ENCODE measurements at places on chromosomes 6 and 20.
A peak's percentile ranks its signal among the peaks of the same experiment; 100 is the strongest.

GRCh38 chr20:11077226-11077625 lies 403.4 kb upstream of the JAG1 start:
- DNase-seq = no peak

DNA sequence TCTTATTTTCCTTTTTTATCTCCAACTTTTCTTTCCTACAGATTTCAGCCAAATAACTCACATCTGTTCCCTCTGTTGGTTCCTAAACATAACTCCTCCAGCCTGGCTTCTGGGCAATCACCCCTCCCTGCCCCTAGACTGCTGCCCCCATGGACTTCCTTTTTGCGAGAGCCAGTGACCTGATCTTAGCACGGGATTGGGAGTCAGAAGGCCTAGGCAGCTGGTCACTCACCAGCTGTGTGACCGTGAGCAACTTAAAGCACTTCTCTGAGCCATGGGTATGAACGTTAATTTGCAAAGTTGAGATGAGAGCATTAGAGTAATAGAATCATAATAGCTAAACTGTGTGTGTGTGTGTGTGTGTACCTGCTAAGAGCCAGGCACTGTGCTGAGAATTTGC lies 4.5 kb upstream of the MMP9 start:
- no peak for DNase-seq

DNA sequence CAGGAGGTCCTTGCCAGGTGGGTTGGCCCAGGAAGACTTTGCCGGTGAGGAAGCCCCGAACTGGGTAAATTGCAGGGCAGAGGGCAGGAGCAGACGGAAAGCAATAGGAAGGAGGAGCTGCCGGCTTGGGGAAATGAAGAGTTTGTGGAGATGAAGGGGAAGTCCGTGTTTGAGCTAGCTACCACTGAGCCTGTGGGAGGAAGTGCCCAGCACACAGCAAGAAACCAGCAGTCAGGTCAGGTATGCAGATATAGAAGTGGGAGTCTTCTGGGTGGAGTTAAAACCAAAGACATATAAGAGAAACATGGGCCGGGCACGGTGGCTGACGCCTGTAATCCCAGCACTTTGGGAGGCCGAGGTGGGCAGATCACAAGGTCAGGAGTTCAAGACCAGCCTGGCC lies 34.7 kb downstream of the CD24 start:
- DNase-seq = peak; percentile 67

DNA sequence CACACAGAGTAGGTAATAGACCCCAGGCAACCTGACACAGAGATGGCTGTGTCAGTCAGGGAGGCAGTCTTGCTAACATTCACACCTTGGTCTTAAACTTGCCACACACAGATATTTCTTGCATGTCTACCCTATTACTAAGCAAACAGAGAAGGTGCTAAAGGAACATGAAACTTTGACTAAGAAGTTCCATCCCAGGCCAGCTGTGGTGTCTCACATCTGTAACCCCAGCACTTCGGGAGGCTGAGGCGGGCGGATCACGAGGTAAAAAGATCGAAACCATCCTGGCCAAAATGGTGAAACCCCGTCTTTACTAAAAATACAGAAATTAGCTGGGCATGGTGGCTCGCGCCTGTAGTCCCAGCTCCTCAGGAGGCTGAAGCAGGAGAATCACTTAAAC lies 222.4 kb upstream of the JARID2 start:
- DNase-seq = no peak

DNA sequence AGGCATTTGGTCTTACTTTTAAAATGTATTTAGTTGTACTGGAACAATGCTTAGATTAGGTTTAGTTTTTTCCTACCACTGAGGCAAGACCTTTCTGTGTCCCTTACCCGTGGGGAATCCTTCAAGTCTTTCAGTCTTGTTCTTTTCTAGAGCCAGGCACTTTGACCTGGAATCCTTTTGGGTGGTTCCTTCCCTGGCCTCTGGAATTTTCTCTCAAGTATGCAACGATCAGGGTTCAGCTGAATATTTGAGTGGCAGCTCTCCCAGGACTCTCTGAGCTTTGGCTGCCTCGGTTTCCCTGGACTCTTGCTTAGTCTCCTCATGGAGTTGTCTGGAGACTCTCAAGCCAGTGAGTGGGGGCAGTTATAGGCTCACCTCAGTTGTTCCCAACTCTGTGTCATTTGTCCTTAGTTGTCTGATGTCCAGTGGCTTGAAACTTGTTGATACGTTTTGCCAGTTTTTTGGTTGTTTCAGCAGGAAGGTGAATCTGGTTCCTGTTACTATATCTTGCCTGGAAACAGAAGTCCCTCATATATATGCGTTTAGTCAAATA lies 118.1 kb downstream of the QKI start:
- no peak for DNase-seq

- DNase-seq = no peak
Observed at GRCh38 chr6:42212442-42212841, 5.2 kb downstream of the MRPS10 start.

- peak; percentile 94 for DNase-seq
Observed at GRCh38 chr6:110360676-110361075, 2.5 kb upstream of the METTL24 start.

GRCh38 chr6:143005816-143006215 lies 54.9 kb upstream of the AIG1 start:
- no peak for DNase-seq

GRCh38 chr20:53786445-53787267 lies 193.0 kb upstream of the ZNF217 start:
- DNase-seq = no peak

DNA sequence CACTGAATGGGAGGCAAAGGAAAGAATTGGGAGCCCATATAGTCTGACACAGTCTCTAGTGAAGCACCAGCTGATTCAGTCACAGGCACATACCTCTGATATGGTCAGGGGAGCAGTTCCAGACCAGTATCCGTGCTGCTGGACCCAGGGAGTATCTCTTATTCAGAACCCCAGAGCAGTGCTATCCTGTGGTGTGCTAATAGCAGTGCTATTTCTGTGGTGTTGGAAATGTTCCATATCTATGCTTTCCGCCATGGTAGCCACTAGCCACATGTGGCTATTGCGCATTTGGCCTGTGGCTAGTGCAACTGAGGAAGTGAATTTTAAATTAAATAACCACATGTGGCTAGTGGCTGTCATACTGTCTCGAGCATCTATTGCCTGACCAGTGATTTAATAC lies 11.0 kb downstream of the SCUBE3 start:
- no peak for DNase-seq

DNA sequence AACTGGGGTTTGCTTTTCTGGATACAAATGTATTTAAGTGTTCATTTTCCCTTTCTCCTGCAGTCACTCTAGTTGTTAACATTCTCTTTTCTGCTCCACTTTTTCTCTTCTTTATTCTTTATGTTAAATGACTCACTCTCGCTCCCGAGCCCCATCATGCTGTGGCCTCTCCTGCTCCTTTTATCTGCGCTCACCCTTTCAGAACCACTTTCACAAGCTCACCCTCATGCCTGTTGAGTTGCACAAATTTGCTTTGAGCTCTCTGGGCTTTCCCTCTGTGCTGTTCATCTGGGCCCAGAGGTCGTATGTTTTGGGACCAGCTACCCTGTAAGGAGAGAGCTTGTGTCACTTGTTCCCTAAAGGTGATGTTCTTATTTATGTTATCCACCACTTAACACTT lies 98.1 kb upstream of the ASCC3 start:
- no peak for DNase-seq

DNA sequence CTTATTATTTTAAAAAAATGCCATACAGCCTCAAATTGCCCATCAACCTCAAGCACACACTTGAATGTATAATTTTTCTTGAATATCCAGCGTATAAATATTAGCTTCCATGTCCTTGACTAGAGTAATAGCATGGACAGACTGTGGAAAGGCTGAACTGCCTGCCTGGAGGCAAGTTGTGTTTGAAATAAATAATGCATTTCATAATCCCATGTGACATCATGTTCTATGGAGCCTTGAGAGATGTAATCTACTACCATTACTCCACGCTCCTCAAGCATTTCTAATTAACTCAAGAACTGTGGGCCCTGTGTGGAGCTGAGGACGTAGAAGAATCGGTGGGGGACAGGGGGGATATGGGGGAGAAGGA lies 94.2 kb downstream of the CDS2 start:
- DNase-seq = no peak

- no peak for DNase-seq
Observed at GRCh38 chr6:75824160-75824559, 75.1 kb downstream of the MYO6 start.

- DNase-seq = no peak
Observed at GRCh38 chr6:2454180-2454579, 208.8 kb upstream of the GMDS start.

DNA sequence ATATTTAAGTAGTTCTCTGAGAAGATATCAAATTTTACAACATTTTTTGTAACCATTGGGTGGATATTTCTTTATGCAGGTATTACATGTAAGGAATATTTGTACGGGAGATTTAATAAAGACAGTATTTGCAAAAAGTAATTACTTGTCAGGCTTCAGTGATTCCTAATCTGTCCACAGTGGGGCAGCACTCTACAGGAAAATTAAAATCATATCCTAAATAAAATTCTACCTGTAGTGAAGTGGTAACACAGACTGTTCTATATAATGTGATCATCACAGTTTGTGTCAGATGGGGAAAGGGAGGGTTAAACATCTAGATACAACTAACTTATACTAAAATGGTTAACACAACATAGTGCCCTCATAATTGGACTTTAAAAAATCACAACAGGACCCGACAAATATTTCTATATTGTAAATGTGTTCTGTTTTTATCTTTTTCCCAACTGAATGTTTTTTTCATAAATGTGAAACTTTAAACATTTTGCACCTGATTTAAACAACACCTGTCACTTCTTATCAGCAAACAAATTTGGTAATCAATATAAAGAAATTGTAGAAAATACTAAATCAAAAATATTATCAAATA lies 145.6 kb upstream of the MANEA start:
- peak; percentile 40 for DNase-seq

DNA sequence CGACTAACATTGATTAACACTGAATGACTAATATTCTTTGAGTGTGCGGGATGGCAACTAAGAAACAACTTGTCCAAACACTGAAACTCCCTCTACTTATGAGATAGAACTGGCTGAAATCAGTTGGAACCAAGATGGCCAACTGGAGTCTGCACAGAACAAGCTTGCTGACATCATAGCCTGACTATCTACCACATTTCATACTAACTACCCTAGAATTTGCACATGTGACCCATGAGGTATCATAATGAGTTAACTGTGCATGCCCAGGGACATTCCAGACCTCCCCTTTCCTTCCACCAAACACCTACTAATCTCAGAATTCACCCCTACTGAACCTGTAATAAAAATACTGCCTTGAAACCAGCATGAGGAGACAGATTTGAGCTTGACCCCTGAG lies 43.2 kb downstream of the PHIP start:
- no peak for DNase-seq

- no peak for DNase-seq
Observed at GRCh38 chr6:72321788-72322187, 300.1 kb upstream of the KCNQ5 start.

- no peak for DNase-seq
Observed at GRCh38 chr20:57040924-57041323, 225.5 kb downstream of the BMP7 start.

GRCh38 chr20:46713957-46714834 lies 4.7 kb downstream of the SLC2A10 start:
- no peak for DNase-seq

DNA sequence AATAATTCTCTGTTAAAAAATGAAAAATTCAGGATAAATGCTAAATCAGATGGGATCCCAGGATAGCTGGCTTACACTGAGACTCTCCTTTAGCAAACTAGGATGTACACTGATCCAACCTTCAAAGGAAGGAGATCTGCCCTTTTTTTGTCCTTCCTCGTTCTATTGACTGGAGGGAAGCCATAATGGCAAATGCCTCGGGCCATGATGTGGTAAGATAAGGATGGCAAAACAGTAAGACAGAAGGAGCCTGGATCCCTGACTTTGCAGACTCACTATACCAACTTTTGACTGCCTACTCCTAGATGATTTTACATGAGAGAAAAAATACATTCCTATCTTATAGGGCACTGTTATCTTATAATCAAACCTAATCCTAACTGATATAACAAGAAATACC lies 156.9 kb upstream of the BEND3 start:
- DNase-seq = no peak

DNA sequence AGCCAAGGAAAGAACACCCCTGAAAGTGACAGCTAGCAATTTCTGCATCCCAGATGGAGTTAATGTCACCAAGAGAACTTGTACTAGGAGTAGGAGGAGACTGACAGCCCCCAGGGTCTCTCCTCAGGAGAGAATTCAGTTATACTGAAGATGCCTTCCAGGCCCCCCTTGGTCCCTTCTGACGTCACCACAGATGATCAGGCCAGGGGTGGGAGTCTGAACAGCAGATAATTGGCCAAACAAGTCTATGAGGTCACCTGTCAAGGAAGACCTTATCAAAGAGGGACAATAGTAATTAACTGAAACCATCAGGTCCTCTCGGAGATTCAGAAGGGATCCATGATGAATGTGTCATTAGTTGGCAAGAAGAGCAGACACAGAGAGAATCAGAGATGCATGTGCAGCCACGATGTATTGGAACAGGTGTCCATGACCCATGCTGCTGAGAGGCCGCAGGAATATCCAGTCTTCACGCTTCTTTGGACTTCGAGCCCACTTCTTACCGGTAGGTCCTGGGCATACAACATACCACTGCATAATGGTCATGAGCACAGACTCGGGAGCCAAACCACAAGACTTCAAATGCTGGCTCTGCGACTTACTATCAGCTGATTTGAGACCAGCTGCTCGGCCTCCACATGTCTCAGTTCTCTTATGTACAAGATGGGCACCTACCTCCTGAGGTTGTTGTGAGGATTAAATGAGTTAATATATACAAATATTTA lies 10.2 kb downstream of the TRIM10 start:
- DNase-seq = no peak

DNA sequence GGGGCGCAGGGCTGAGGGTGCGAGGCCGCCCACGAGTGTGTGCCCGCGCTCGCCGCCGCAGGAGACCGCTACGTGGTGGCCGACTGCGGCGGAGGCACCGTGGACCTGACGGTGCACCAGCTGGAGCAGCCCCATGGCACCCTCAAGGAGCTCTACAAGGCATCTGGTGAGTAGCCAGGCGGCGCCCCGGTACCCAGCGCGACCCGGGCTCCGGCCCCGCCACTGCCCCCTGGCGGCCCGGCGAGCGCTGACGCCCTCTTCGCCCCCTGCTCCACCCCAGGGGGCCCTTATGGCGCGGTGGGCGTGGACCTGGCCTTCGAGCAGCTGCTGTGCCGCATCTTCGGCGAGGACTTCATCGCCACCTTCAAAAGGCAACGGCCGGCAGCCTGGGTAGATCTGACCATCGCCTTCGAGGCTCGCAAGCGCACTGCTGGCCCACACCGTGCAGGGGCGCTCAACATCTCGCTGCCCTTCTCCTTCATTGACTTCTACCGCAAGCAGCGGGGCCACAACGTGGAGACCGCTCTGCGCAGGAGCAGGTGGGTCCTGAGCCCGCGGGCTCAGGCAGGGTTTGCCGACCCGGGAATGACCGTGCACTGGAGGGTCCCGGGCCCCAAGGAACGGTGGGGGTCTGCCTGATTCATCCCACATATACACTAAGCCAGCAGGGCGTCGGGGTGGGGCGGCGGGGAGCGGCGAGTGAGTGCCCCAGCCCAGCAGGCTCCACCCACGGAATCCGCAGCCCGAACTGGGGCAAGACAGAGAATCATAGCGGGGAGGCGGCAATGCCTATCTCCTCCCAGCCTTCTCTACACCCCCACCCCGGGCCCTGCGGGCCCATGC lies 17.4 kb downstream of the HSPA12B start:
- DNase-seq = peak; percentile 47

Data from NCI-H526 treated with DMSO at 0.1 percent for 48 hours (cell line).